ENCODE measurements at places on chromosomes 11 and 22. TPM values are rescaled to one million over a fixed set of nuclear protein-coding genes. Genes with fewer than 3 reads are reported as not detected.

DNA sequence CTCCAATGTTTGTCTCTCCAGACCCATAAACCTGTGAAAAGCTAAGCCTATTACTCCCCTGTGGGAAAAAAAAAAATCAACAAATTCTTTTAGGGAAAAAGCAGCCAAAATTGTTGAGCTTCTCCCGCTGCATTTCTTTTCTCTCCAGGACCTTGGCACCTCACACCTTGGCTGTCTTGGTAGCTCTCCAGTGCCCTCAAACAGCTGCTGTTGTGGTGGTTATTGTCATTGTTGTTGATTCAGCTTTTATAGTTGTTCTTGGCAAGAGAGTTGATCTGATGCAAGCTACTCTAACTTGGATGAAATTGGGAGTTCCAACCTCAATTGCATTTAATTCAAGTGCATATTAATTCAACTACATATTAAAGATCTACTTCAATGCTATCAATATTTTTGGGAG lies 516.9 kb upstream of the LARGE1 start:
- H3K4me1 ChIP-seq: no peaks in the 10 kb centered on the region
- no peak overlapping the region for H3K27ac ChIP-seq
- no peaks in the 10 kb centered on the region for H3K27me3 ChIP-seq
- H3K36me3 ChIP-seq: peaks cover 2% of the 10 kb centered on the region
- no peak overlapping the region for H3K4me3 ChIP-seq

DNA sequence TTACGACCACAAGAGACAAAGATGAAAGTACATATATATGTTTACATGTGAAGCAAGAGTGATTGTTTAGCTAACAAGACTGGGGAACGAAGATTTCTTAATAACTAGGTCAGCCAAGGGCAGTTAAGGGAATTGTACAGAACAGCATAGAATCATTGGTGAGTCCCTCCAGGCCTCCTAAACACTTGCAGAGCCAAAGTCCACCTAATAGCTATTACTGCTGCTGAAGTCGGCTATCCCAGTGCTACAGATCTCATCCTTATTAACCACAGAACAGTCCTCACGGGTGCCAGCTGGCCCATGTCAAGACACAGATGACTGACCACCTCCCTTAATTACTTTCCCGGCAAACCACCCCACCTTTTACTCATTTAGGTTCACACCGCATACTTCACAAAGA lies 68.5 kb upstream of the OPCML start:
- H3K27me3 ChIP-seq: no peaks in the 10 kb centered on the region
- no peaks in the 10 kb centered on the region for H3K4me1 ChIP-seq
- H3K4me3 ChIP-seq: no peak overlapping the region

GRCh38 chr11:126830216-126830806 lies 170.3 kb downstream of the KIRREL3 start:
- DNase-seq: no peak
- H3K27me3 ChIP-seq: no peaks in the 10 kb centered on the region
- no peaks in the 10 kb centered on the region for H3K4me1 ChIP-seq

Gene MAPK8IP2
- total RNA-seq: 0.62 TPM
